ENCODE measurements at places on chromosomes 13 and 19.

GRCh38 chr19:58059671-58060078 is 593 bp downstream of the ZNF135 start:
- no peaks in the 10 kb centered on the region for H3K27me3 ChIP-seq
- no peak for DNase-seq
- peaks cover 12% of the 10 kb centered on the region for H3K4me1 ChIP-seq
- H3K36me3 ChIP-seq = no peaks in the 10 kb centered on the region
- peak overlapping the region; percentile 18 for H3K4me3 ChIP-seq
- peak overlapping the region; percentile 92 for H3K27ac ChIP-seq

GRCh38 chr13:73603646-73604045 is 530.6 kb downstream of the KLF12 start:
- H3K4me3 ChIP-seq = no peak overlapping the region
- H3K27ac ChIP-seq = no peak overlapping the region
- H3K4me1 ChIP-seq = peaks cover 2% of the 10 kb centered on the region
- no peaks in the 10 kb centered on the region for H3K36me3 ChIP-seq

DNA sequence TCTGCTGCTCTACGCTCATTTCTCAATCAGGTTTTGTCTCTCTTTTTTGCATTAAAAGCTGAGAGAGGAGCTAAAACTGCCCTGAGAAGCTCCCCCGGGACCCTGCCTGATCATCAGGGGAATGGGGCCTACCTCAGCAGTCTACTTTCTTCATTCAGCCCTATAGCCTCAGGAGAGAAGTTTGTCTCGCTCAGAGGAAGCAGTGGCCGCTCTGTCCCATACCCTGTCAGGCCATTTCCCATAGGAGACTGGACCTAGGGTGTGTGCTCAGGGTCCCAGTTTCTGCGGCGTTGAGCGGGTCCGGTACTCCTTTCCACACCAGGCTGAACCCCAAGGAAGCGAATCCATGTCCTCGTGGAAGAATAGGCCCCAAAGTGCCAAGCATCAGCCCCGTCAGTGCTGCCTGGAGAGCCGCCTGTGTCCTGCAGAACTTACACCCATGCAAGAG is 21.7 kb downstream of the UBE2L5 start:
- no peaks in the 10 kb centered on the region for H3K27me3 ChIP-seq
- no peaks in the 10 kb centered on the region for H3K36me3 ChIP-seq
- no peak overlapping the region for H3K27ac ChIP-seq
- DNase-seq = no peak
- peaks cover 2% of the 10 kb centered on the region for H3K4me1 ChIP-seq

GRCh38 chr13:50518781-50519201 is 324.7 kb downstream of the DLEU7 start:
- H3K27ac ChIP-seq = no peak overlapping the region
- no peaks in the 10 kb centered on the region for H3K36me3 ChIP-seq
- peaks cover 3% of the 10 kb centered on the region for H3K4me1 ChIP-seq
- no peak for DNase-seq
- H3K27me3 ChIP-seq = no peaks in the 10 kb centered on the region

DNA sequence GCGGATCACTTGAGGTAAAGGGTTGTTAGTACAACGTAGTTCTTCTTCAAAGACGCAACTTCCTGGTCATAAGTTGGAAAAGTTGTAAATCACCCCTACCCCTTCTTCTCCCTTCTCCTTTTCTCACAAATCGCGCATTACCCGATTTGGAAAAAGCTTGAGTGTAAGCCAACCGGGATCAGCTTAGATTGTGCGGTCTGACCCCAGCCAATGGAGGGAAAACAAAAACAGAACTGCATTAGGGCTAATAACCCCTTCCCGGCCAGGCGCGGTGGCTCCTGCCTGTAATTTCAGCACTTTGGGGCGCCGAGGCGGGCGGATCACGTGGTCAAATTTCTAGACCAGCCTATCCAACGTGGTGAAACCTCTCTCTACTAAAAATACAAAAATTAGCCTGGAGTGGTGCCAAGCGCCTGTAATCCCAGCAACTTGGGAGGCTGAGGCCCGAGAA is 806 bp downstream of the ZNF90 start:
- no peaks in the 10 kb centered on the region for H3K27me3 ChIP-seq
- peak; percentile 55 for DNase-seq
- peaks cover 3% of the 10 kb centered on the region for H3K4me1 ChIP-seq
- H3K36me3 ChIP-seq = no peaks in the 10 kb centered on the region
- no peak overlapping the region for H3K27ac ChIP-seq
- peak overlapping the region; percentile 88 for H3K4me3 ChIP-seq

GRCh38 chr19:584240-585001 is 5.3 kb upstream of the HCN2 start:
- peaks cover 11% of the 10 kb centered on the region for H3K36me3 ChIP-seq
- H3K4me3 ChIP-seq = no peak overlapping the region
- H3K27me3 ChIP-seq = no peaks in the 10 kb centered on the region
- H3K27ac ChIP-seq = no peak overlapping the region
- H3K4me1 ChIP-seq = peaks cover 3% of the 10 kb centered on the region
- DNase-seq = peak; percentile 75

DNA sequence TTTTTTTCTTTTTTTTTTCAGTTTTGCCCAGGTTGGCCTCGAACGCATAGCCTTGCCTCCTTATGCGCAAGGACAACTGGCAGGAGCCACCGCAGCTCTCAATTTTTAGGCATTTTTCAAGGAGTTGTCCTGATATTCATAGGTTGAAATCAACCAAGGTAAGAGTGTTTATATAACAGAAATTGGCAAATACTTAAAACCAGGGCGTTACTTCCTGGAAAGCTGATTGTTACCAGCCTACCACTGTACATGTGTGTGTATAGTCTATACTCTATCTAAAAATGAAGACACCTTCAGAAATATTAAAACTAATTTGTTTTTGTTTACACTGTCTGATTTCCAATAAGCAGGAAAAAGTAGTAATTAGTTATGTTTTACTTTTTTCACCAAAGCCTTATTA is 39.2 kb downstream of the GPC6 start:
- no peak overlapping the region for H3K27ac ChIP-seq
- H3K27me3 ChIP-seq = no peaks in the 10 kb centered on the region
- no peaks in the 10 kb centered on the region for H3K36me3 ChIP-seq
- no peak overlapping the region for H3K4me3 ChIP-seq

GRCh38 chr19:47518139-47518538 is 3.3 kb upstream of the NAPA start:
- H3K4me3 ChIP-seq = no peak overlapping the region
- H3K27ac ChIP-seq = no peak overlapping the region
- no peaks in the 10 kb centered on the region for H3K27me3 ChIP-seq
- peaks cover 4% of the 10 kb centered on the region for H3K4me1 ChIP-seq
- DNase-seq = no peak

DNA sequence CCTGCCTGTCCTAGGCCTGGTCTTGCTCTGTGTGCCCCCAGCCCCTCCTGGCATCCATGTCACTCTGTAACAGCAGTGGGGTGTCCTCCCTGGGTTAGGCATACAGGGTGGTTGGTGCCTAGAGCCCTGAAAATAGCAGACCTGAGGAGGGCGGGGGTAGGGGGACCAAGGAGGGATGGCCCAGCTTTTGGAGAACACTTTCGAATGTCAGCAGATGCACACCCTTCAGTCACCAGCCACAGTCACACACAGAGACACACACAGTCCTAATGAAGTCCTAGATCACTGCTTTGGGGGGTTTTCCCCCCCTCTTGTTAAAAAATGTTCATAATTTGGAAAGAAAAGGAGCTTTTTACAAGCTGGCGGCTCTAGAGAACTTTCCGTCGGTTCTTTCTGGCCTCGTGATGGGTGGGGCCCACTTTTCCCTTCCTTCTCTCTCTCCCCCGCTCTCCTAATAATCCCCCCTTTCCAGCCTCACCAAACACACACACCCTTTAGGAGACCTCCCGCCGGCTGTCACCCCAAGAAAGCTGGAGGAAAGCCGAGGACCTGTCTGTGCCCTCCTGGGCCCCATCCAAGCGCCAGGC is 47.9 kb downstream of the LYL1 start:
- peaks cover 49% of the 10 kb centered on the region for H3K4me1 ChIP-seq
- DNase-seq = no peak
- no peak overlapping the region for H3K4me3 ChIP-seq
- H3K27me3 ChIP-seq = no peaks in the 10 kb centered on the region
- H3K27ac ChIP-seq = peak overlapping the region; percentile 63
- no peaks in the 10 kb centered on the region for H3K36me3 ChIP-seq

GRCh38 chr13:55029280-55029679 is 2000.7 kb downstream of the OLFM4 start:
- H3K27me3 ChIP-seq = no peaks in the 10 kb centered on the region
- H3K36me3 ChIP-seq = no peaks in the 10 kb centered on the region
- H3K4me3 ChIP-seq = no peak overlapping the region
- no peaks in the 10 kb centered on the region for H3K4me1 ChIP-seq

GRCh38 chr13:99352351-99353245 is 45.4 kb upstream of the GPR183 start:
- no peak for DNase-seq
- peaks cover 16% of the 10 kb centered on the region for H3K36me3 ChIP-seq
- H3K4me1 ChIP-seq = peaks cover 3% of the 10 kb centered on the region
- H3K27ac ChIP-seq = no peak overlapping the region

DNA sequence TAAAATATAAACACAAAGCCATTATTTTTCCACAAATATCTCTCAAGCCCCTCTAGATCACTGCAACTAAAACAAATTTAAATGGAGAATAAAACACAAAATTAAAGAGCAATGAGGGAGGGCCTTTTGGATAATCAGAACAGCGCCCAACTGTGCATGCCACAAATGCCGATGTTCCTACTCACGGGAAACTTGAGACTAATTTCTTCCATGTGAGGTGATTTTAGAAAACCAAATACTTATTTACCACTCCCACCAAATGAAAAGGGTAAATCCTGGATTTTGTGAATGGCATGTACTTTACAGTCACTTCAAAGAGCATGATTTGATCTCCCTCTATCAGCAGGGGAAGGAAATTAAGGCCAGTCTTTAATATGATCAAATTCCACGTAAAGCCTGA is 74.8 kb downstream of the SLC7A1 start:
- no peaks in the 10 kb centered on the region for H3K4me1 ChIP-seq
- H3K27me3 ChIP-seq = no peaks in the 10 kb centered on the region
- no peak overlapping the region for H3K4me3 ChIP-seq
- DNase-seq = no peak
- H3K36me3 ChIP-seq = no peaks in the 10 kb centered on the region

DNA sequence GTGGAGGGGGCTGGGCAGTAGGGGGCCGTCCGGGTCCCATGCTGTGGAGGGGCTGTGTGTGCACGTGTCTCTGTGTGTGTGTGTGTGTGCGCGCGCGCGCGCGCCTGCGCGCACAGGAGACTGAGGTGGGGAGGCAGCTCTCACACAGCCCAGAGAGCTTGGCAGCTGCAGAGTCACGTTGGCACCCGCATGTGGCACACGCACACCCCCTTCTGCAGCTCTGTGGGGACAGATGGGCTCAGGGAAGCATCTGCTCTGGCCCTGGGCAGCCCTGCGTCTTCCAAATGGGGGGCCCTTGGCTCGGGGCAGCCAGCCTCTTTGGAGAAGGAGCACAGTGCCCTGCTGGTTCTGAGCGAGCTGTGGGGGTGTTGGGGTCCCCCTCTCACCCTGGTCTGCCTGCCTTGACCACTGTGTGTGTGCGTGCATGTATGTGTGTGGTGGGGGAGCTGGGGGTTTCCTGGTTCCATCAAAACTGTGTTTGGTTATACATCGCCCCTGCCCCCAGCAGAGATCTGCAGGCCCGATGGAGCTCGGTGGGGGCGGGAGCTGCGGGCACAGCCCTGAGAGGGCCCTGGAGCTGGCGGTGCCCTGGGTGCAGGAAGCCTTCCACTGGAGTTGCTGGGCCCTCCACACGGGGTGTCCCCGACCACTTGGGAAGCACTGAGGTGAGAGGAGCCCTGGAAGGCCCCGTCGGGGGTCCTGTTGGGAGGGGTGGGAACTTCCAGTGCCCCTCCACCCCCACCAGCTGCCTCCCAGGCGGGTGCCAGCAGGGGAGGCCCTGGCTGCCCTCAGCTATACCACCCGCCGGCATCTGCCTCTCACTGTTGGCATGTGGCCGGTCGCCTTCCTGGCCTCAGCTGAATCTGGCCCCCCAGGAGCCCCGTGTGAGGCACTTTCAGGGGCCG is 67.1 kb downstream of the KDM4B start:
- no peak overlapping the region for H3K4me3 ChIP-seq
- no peak overlapping the region for H3K27ac ChIP-seq
- no peak for DNase-seq
- peaks cover 13% of the 10 kb centered on the region for H3K36me3 ChIP-seq
- peaks cover 5% of the 10 kb centered on the region for H3K4me1 ChIP-seq
- no peaks in the 10 kb centered on the region for H3K27me3 ChIP-seq

DNA sequence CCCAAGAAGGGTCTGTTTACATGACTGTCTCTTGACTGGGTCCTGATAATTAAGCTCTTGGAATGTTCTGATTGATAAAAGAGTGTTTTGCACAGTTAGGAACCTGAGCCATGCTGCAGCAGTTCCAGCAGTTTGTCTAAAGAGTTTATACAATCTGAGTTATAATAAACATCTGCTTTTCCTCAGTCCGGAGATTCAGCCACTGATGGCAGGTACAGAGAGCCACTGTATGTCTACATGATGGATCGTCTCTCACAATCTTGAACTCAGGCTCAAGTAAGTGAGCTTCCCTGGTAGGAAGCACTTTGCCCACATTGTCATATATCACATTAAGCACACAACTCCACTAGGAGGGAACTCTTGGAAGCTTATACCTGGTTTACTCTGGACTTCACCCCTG is 84.3 kb downstream of the UGGT2 start:
- no peaks in the 10 kb centered on the region for H3K4me1 ChIP-seq
- H3K4me3 ChIP-seq = no peak overlapping the region
- no peak for DNase-seq
- no peaks in the 10 kb centered on the region for H3K36me3 ChIP-seq

- no peaks in the 10 kb centered on the region for H3K27me3 ChIP-seq
- H3K4me3 ChIP-seq = no peak overlapping the region
- H3K4me1 ChIP-seq = no peaks in the 10 kb centered on the region
- DNase-seq = no peak
- H3K36me3 ChIP-seq = no peaks in the 10 kb centered on the region
Measured at GRCh38 chr13:48741377-48741776, 87.6 kb downstream of the CYSLTR2 start.

GRCh38 chr13:51494156-51494555 is 41.3 kb upstream of the INTS6 start:
- no peak for DNase-seq
- no peaks in the 10 kb centered on the region for H3K4me1 ChIP-seq
- H3K27me3 ChIP-seq = no peaks in the 10 kb centered on the region
- no peak overlapping the region for H3K27ac ChIP-seq
- no peak overlapping the region for H3K4me3 ChIP-seq

GRCh38 chr13:33182729-33183128 is 102.8 kb downstream of the STARD13 start:
- H3K27me3 ChIP-seq = no peaks in the 10 kb centered on the region
- H3K36me3 ChIP-seq = peaks cover 2% of the 10 kb centered on the region
- H3K27ac ChIP-seq = peak overlapping the region; percentile 36

- no peak for DNase-seq
- no peak overlapping the region for H3K27ac ChIP-seq
- no peak overlapping the region for H3K4me3 ChIP-seq
Measured at GRCh38 chr13:74623761-74624160, 489.6 kb upstream of the KLF12 start.
